Choroid plexus epithelial cell (primary cell): ENCODE measurements at places on chromosomes 13 and 19.

GRCh38 chr13:39578821-39579291, 24.1 kb downstream of the LHFPL6 start:
- peak; percentile 68 for DNase-seq

GRCh38 chr13:60936281-60936680, 479.4 kb downstream of the PCDH20 start:
- no peak for DNase-seq

GRCh38 chr13:48828962-48829411, 146.7 kb upstream of the FNDC3A start:
- DNase-seq, result peak; percentile 17

DNA sequence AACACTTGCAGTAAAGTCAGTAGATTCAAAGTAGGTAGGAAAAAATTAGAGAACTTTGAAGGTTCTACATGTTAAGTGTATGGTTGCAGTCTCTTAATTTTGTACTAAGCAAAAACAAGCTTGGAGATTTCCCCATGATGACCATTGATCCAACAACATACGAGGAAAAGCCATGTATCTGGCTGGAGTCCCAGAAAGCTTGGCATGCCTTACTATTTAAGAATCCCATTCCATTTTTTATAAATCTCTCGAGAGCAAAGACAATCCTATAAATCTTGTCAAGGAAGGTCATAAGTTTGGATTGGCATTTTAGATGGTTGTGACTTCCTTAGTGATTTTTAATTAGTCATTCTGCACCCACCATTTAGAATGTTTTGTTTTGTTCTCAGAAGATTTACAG, 495.9 kb downstream of the GPC5 start:
- DNase-seq, result peak; percentile 13

GRCh38 chr19:57850553-57851017, 926 bp downstream of the ZNF587 start:
- peak; percentile 54 for DNase-seq

DNA sequence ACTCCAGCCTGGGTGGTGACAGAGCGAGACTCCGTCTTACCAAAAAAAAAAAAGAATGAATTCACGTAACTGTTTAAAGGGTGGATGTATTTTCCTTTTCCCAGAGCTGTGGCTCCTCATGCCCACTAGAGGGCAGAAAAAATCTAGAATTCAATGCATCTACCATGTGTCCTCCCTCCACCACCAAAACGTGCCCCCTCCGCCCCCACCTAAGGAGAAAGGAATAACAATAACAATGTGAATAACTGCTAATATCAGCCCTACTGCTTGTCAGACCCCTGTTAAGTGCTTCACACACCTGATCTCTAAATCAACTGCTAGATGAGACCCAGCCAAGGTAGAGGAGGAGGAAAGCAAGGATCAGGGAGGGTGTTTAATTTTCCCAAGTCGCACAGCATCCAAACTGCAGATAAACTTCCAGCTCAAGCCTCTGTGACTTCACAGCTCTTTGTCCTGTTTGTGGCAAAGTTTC, 20.2 kb upstream of the PNMA8B start:
- DNase-seq, result peak; percentile 67

DNA sequence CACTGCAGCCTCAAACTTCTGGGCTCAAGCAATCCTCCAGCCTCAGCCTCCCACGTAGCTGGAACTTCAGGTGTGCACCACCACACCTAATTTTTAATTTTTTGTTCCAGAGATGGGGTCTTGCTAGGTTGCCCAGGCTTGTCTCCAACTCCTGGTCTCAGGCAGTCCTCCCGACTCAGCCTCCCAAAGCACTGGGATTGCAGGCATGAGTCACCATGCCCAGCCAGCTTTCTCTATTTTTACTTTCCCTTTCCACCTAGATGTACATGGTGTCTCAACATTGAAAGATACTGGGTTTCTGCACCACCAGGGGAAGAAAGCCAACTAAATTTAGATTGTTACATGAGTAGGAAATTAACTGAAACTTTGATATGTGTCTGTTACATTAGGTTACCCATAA, 13.8 kb upstream of the ZNF846 start:
- peak; percentile 23 for DNase-seq

GRCh38 chr19:29741776-29742175, 26.7 kb upstream of the C19orf12 start:
- no peak for DNase-seq

GRCh38 chr13:39875111-39875987, 219.9 kb downstream of the COG6 start:
- no peak for DNase-seq

- no peak for DNase-seq
These were observed at the start of gene MAP4K1 for GRCh38 chr19:38617764-38618589. TSS of gene MAP4K1 (minus strand) at chr19:38617953. CDS start at chr19:38617895, 58 bp downstream.

GRCh38 chr13:98509271-98510155, 67.4 kb downstream of the STK24 start:
- peak; percentile 88 for DNase-seq

GRCh38 chr19:48044561-48044960, 682 bp upstream of the CABP5 start:
- DNase-seq, result no peak

GRCh38 chr13:50794226-50794625, 49.3 kb downstream of the DLEU7 start:
- DNase-seq, result no peak

GRCh38 chr19:51468545-51468920, 9.8 kb upstream of the CEACAM18 start:
- no peak for DNase-seq

DNA sequence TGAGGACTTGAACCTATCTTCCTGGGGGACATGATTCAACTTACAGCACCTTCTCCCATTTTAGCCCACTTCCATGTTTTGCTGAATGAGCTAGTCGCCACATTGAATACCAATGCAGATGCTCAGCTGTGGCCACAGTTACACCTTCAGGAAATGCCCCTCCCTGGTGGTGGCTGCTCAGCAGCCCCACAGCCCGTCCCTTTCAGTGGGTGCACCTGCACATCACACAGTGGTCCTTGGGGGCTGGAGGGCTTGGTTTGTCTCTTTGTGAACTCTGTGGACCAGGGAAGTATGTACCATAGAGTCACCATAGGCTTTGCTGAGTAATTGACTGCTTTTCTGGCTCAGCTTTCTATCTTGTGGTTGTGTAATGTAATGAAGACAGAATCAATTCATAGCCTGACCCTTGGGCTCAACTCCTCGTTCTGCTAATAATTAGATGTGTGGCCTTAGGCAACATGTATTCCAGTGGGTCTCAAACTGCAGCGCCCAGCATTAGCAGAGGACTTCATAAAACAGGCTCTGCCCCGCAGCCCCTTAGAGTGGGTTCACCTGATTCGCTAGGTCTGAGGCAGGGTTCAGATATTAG, 48.1 kb upstream of the FARP1 start:
- DNase-seq, result no peak

GRCh38 chr19:46691104-46691503, 25.8 kb downstream of the PRKD2 start:
- DNase-seq, result no peak

DNA sequence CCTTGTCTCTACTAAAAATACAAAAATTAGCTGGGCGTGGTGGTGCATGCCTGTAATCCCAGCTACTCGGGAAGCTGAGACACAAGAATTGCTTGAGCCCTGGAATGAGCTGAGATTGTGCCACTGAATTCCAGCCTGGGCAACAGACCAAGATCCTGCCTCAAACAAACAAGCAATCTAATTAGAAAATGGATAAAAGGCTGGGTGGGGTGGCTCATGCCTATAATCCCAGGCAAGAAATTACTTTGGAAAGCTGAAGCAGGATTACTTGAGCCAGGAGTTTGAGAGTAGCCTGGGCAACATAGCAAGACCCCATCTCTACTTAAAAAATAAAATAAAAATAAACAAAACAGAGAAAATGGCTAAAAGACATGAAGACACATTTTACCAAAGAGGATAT, 77.0 kb downstream of the CAB39L start:
- DNase-seq, result no peak

GRCh38 chr13:113951246-113951999, 22.5 kb downstream of the C13orf46 start:
- peak; percentile 83 for DNase-seq

DNA sequence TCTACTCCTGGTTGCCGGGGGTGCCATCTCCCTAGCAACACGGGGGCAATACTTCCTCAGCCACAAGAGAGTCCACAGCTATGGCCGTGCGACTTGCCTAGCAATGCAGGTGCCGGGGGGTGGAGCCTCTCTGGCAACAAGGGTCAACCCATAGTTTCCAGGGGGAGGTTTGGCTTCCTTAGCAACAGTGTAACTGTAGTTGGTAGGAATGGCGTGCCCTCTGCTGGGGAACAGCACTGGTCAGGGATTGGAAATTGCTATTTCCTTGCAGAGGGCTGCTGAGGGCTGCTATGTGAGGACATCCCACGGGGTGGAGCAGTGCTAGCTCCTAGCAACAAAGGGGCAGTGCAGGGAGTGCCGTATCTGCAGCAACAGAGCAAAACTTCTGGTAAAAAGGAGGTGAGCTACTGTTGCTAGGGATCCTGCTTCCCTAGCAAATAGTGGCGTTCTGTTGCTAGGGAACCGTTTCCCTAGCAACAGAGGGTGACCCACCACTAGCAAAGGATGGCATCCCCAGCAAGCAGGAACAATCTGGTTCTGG, 7.0 kb upstream of the TMC4 start:
- DNase-seq, result peak; percentile 88

DNA sequence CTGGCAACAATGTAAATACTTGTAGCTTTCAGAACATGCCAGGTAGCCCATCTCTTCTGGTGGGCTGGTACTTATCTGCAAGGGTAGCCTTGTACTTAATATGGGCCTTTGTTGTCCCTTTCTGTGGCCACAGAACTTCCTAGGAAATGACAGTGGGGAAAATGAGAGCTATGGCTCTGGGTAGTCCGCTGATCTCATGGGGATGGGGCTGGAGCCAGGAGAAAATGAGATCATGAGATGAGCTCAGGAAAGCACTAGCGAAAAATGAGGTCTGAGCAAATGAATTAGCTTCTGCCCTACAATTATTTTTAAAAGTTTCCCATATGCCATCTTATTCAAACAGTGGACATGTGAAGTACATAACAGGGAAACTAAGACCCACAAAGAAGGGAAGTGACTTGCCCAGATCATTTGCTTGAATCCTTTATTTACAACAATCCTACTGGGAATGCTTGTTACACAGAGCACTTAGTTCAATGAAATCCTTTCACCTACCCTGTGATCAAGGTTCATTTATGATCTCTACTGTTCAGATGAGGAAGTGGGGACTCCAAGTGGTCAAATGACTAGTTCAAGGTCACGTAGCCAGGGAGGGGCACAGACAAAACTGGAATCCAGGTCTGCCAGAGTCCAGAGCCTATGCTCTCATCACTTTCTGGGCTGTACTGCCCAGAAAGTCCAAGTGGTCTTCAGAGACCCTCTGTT, 87.1 kb downstream of the PTPRS start:
- no peak for DNase-seq

DNA sequence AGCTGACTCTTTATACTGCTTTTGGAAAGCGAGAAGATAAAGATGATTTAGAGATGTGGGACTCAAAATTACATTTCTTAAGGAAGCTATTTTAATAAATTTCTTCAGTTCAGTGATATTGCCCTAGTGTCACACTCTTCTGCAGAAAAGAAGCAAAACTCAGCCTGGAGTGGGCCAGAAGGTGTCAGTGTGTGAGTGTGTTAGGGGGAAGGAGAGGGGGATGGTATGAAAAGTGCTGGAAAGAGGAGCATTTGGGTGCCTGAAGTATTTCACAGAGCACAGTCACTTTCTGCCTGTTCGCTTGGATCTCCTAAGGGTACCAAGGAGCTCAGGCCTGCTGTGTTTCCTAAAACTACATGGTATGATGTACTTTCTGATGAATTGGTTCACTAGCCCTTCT, 84.5 kb upstream of the FRY start:
- DNase-seq, result no peak

- DNase-seq, result no peak
These were observed 10.2 kb downstream of the ZNF653 start for GRCh38 chr19:11495481-11495880.

GRCh38 chr19:53507523-53508442, 30.2 kb upstream of the ZNF331 start:
- DNase-seq, result peak; percentile 40

- DNase-seq, result peak; percentile 61
These were observed 97.3 kb downstream of the SERP2 start for GRCh38 chr13:44470638-44471562.

DNA sequence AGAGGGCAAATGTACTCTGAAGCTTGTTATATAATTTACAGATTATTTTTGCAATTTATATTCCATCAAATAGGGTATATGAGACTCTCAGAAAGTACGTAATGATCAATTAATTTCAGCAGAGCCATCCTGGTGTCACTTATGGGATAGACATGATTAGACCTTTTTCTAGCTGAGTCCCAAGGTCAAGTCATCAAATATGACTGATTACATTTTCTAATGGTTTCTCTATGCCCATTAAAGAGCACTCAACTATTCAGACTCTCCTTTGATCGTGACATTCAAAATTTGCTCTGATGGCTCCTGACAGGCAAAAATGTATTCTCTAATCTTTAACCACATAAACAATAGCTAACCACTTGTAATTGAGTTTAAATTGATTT, 469.2 kb downstream of the COG6 start:
- no peak for DNase-seq

DNA sequence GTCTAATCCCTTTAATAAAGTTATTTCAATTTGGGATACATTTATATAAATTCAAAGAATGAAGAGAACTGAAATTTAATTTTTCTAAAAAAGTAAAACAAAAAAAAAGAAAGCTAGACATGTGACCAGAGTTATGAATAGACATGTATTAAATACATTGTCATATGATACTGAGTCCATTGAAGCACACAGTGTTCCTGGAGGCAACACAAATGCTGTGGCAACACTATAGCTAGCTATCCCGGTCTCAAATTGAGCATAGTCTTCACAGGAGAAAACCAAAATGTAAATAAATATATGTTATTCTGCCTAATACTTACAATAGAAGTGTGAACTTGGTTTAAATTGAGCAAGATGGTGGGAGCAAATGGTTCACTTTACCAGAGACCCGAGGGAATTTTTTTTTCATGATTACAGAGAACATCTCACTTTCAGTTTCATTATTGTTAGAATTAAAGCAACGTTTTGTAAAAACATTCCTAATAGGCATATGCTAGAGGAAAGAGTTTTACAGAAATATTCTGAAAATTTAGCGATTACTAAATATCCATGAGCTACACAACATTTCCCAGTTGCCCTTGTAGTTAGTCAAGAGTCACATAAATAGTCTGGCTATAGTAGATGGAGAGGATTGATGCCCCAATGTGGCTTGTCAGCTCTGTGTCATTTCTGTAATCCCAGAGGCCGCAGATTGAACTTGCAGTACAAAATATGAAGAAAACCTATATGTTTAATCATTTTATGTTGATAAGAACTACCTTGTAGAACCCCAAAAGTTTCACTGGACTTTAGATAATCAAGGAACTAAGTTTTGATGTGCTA, 775.7 kb upstream of the SPRY2 start:
- DNase-seq, result peak; percentile 45

GRCh38 chr13:44734201-44734707, 158.1 kb upstream of the TSC22D1 start:
- peak; percentile 28 for DNase-seq
